Adipose tissue (tissue), 3 donors: ENCODE measurements at places on chromosomes 2 and 18. TPM values are rescaled to one million over a fixed set of nuclear protein-coding genes. Genes with fewer than 3 reads are reported as not detected.

Gene POTEI
- polyA plus RNA-seq, result not detected

Gene GKN1
- polyA plus RNA-seq, result 4.8 TPM

Gene GPBAR1
- 1.9 TPM for polyA plus RNA-seq

Gene KCNG2
- polyA plus RNA-seq, result 0.05 TPM

Gene HOXD1
- 0.14 TPM for polyA plus RNA-seq

Gene RNU2-63P
- not detected for polyA plus RNA-seq

Gene NAPG
- 6.7 TPM for polyA plus RNA-seq

Gene SERPINB10
- polyA plus RNA-seq, result 0.27 TPM

Gene CCDC150
- 0.17 TPM for polyA plus RNA-seq

Gene GPR155
- 3.4 TPM for polyA plus RNA-seq

Gene LAMA3
- 20.8 TPM for polyA plus RNA-seq

Gene CROCC2
- 0.02 TPM for polyA plus RNA-seq

Gene SLC38A11
- polyA plus RNA-seq, result 0.22 TPM

Gene COL3A1
- 65.6 TPM for polyA plus RNA-seq

Gene UBXN4
- polyA plus RNA-seq, result 45.3 TPM

Gene GPAT2
- 2.5 TPM for polyA plus RNA-seq

Gene UPP2
- polyA plus RNA-seq, result 0.10 TPM

Gene TGFBRAP1
- polyA plus RNA-seq, result 9.4 TPM

Gene TRIM43
- polyA plus RNA-seq, result not detected

Gene ERMN
- polyA plus RNA-seq, result not detected

Gene ZSWIM2
- not detected for polyA plus RNA-seq

Gene TANC1
- polyA plus RNA-seq, result 8.4 TPM

Gene AQP12B
- not detected for polyA plus RNA-seq

Gene MAPK4
- 0.11 TPM for polyA plus RNA-seq

Gene HOXD10
- polyA plus RNA-seq, result 0.45 TPM

Gene SLC9A4
- 1.8 TPM for polyA plus RNA-seq

Gene IL36G
- polyA plus RNA-seq, result not detected

Gene MAP3K19
- polyA plus RNA-seq, result not detected

Gene FBXO36
- 0.83 TPM for polyA plus RNA-seq

Gene FAM110C
- 5.5 TPM for polyA plus RNA-seq

Gene DSEL
- polyA plus RNA-seq, result 6.4 TPM

Gene COPS9
- 149 TPM for polyA plus RNA-seq

Gene REG1B
- 17.0 TPM for polyA plus RNA-seq

Gene FECH
- 13.9 TPM for polyA plus RNA-seq

Gene SMYD1
- 0.06 TPM for polyA plus RNA-seq

Gene EGR4
- polyA plus RNA-seq, result 0.05 TPM

Gene FBXO48
- polyA plus RNA-seq, result 0.44 TPM

Gene TSPYL6
- not detected for polyA plus RNA-seq

Gene ZC3H15
- 48.8 TPM for polyA plus RNA-seq

Gene SP100
- polyA plus RNA-seq, result 36.7 TPM

Gene DAPL1
- polyA plus RNA-seq, result 0.31 TPM

Gene B3GNT7
- polyA plus RNA-seq, result 3.3 TPM

Gene CHST9
- polyA plus RNA-seq, result not detected

Gene ANKRD29
- 0.92 TPM for polyA plus RNA-seq

Gene RNF125
- polyA plus RNA-seq, result 9.2 TPM

Gene MROH2A
- 2.2 TPM for polyA plus RNA-seq

Gene THUMPD2
- polyA plus RNA-seq, result 4.8 TPM

Gene OXER1
- polyA plus RNA-seq, result 1.5 TPM

Gene RAB31
- 20.4 TPM for polyA plus RNA-seq

Gene TTC27
- 8.4 TPM for polyA plus RNA-seq

Gene EIF4E2
- polyA plus RNA-seq, result 44.0 TPM

Gene ZNF892
- 0.75 TPM for polyA plus RNA-seq

Gene PROM2
- polyA plus RNA-seq, result 3.0 TPM

Gene MAP4K4
- polyA plus RNA-seq, result 34.8 TPM

Gene ABCG8
- 0.07 TPM for polyA plus RNA-seq

Gene VWC2L
- not detected for polyA plus RNA-seq
